ENCODE measurements at places on chromosomes 6 and 20.

DNA sequence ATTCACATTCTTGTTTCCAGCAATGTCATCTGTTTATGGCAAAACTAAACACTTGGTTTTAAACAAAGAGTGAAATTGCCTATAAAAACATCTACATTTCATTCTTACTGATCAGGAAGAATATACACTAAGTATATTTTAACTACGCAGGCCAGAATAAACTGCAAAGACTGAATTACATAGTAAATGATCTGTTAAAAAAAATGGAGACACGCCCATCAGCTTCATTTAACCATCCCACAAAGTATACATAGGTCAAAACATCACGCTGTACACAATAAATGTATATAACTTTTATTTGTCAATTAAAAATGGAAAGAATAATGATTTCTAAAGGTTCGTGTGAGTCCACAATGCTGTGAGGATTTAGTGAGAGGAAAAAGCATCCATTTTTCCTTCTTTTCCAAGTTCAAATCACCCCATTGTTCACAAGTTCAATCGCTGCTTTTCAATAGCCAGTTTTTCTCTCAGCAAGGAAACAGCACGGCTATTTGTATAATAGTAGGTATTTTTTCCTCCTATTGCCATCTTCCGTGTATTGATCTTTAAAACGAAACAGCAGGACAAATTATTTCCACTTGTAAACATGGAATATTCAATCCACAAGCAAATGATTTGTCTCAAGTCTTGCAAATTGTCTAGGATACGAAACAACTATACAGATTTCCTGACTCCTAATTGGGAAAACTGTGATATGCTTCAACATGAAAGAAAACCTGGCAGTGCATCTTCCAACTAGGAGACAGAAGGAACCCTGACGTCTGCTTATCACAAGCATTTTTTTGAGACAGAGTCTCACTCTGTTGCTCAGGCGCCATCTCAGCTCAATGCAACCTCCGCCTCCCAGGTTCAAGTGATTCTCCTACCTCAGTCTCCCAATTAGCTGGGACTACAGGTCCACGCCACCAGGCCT lies 10.6 kb downstream of the SFT2D1 start:
- H3K4me1 ChIP-seq, result no peaks in the 10 kb centered on the region
- no peaks in the 10 kb centered on the region for H3K27me3 ChIP-seq
- H3K4me3 ChIP-seq, result no peak overlapping the region
- no peak overlapping the region for H3K27ac ChIP-seq
- H3K36me3 ChIP-seq, result no peaks in the 10 kb centered on the region

DNA sequence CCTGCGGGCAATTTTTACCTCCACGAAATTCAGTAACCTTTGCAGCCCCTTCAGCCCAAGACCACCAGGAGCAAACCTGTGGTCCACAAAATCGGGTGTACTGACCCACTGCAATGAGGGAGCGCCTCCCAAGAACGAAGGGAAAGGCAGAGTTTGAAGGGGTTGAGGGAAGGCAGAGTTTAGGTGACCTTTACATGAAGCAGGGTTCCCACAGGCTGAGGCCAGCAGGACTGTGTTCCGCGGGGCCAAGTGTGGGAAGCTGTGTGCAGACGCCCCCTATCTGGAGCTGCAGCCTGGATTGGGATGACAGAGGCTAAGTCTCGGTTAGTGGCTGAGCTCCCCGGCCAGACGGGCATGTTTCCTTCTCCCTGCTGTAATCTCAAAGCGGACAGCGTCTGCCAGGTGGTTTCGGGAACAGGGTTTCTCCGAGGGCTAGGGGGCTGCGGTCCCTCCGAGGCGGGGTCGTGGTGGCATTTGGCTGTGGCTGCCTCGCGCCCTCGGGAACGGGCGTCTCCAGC lies 826 bp upstream of the PYGB start:
- H3K36me3 ChIP-seq, result no peaks in the 10 kb centered on the region
- peak overlapping the region; percentile 88 for H3K4me3 ChIP-seq
- H3K4me1 ChIP-seq, result peaks cover 8% of the 10 kb centered on the region
- no peaks in the 10 kb centered on the region for H3K27me3 ChIP-seq
- peak; percentile 78 for DNase-seq

- H3K27me3 ChIP-seq, result no peaks in the 10 kb centered on the region
- DNase-seq, result no peak
- H3K4me3 ChIP-seq, result no peak overlapping the region
These were observed 26.7 kb downstream of the KAT14 start for GRCh38 chr20:18164356-18164755.

- no peak for DNase-seq
- H3K4me1 ChIP-seq, result no peaks in the 10 kb centered on the region
- no peaks in the 10 kb centered on the region for H3K36me3 ChIP-seq
- H3K27ac ChIP-seq, result no peak overlapping the region
These were observed 167.7 kb upstream of the CDYL start for GRCh38 chr6:4608361-4609115.

- no peak for DNase-seq
- peaks cover 41% of the 10 kb centered on the region for H3K4me1 ChIP-seq
- H3K4me3 ChIP-seq, result peak overlapping the region; percentile 89
- H3K27ac ChIP-seq, result peak overlapping the region; percentile 63
- H3K27me3 ChIP-seq, result no peaks in the 10 kb centered on the region
These were observed 423 bp downstream of the KLHDC3 start for GRCh38 chr6:43014434-43014909.

GRCh38 chr6:135173242-135173988 lies 7.7 kb upstream of the MYB start:
- H3K36me3 ChIP-seq, result no peaks in the 10 kb centered on the region
- H3K27ac ChIP-seq, result no peak overlapping the region
- no peak overlapping the region for H3K4me3 ChIP-seq
- no peak for DNase-seq

DNA sequence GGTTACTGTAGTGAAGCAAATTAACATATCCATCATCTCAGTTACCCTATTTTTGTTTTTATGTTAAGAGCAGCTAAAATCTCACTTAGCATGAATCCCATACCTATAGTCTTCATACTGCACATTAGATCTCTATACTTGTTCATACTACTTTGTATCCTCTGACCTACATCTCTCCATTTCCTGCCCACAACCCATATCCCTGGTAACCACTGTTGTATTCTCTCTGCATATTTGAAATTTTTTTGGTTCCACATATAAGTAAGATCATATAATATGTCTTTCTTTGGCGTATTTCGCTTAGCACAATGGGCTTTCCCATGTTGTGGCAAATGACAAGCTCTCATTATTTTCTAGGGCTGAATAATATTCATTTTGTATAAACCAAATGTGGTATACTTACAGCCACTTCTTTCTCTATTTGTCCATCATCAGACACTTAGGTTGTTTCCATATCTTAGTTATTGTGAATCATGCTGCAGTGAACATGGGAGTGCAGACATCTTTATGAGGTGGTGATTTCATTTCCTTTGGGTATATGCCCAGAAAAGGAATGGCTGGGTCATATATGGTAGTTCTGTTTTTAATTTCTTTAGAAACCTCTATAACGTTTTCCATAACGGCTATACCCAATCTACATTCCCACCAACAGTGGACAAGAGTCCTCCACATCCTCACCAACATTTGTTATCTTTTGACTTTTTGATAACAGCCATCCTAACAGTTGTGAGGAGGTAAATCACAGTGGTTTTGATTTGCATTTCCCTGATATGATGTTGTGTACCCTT lies 39.8 kb downstream of the BACH2 start:
- H3K36me3 ChIP-seq, result no peaks in the 10 kb centered on the region
- DNase-seq, result no peak

All from Peyer's patch (tissue), 4 donors.